Activated CD4-positive, CD25-positive, alpha-beta regulatory T cell (primary cell): ENCODE measurements at places on chromosomes 1 and 21.

DNA sequence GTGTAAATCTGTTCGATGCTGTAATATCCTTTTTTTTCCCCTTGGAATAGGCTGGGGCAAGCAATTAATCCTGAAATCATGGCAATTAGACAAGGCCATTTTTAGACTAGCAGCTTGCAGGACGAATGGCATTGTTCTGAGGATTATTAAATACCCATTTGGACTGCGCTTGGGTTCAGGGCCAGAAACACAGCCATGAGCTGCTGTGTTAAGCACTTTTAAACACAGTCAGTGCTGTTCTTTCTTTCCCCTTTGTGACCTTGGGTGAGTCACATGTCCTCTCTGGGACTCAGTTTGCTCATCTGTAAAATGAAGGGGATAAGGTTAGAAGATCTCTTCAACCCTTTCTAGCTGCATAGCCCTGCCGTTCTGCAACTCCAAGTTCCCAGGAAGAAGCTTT is 58.6 kb upstream of the C8B start:
- DNase-seq: no peak

- DNase-seq: no peak
These were observed 635.6 kb upstream of the NEGR1 start for GRCh38 chr1:72917920-72918319.

DNA sequence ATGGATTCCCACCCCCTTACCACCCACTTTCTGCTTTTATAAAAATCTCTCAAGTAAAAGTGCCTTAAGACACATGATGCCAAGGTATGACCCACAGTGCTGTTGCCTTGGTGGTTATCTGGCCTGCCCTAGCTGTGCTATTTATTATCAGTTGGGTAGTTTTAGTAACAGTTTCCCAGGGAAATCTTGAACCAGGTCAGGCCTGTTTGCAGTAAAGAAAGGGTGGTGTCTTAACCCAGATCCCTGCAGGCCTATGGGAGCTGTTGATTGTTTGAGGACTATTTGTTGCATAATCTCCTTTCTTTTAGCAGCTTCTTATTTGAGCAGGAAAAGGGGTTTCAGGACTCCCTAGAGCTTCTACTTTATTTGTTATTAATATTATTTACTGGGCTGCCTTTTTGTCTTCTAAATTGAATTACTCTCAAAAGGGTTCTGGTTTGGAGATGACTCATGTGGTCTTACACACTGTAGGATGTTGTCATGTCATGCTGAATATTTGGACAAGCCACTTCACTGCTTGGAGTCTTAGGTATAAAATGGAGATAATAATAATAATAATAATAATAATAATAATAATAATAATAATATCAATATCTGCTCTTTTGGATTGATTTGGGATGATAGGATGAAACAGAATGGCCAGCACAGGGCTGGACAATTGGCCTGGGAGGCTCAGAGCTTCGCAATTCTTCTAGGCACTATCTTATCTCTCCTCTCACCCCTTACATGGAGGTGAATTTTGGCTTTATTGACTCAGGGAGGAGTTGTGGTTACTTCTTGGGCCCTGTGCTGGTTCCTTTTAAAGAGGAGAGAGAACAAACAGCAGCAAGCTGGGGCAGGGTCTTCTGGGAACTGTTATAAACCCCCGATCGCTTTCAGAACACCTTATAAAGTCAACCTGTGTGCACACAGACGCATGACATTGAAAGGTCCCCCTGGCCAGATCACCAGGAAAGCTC is 252.1 kb downstream of the PRDM2 start:
- no peak for DNase-seq

DNA sequence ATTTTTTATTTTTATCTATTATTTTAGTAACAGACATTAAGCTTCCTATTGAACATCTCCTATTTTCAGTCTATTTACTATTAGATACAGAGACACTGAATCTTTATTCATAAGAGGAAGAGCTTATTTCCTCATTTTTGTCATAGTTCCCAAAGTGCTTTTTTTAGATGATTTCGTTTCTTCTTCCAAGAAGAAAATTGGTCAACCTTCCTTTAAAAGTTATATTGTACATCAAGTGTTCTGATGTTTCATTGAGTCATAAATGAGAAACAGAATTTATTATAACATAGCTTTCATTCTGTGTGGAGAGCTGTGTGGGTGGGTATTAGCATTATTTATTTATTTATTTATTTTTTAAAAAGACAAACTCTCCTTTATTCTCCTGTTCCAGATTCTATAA is 50.6 kb upstream of the BACH1 start:
- no peak for DNase-seq

DNA sequence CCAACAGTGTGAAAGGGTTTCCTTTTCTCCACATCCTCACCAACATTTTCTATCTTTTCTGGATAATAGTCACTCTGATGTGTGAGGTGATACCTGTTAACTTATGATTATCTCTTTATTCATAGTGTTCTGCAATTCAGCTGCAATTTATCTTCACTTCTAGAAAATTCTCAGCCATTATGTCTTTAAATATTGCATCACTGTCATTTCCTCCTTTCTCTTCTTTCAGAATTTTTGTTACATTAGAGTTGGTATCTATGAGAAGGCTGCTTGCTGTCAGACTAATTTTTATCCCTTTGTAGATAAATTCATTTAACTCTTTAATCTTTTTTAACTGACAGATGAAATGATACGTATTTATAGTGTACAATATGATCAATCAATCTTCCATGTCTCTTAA is 30.5 kb upstream of the ATF3 start:
- no peak for DNase-seq

- DNase-seq: no peak
These were observed 109.9 kb downstream of the GALNT2 start for GRCh38 chr1:230176871-230177411.

DNA sequence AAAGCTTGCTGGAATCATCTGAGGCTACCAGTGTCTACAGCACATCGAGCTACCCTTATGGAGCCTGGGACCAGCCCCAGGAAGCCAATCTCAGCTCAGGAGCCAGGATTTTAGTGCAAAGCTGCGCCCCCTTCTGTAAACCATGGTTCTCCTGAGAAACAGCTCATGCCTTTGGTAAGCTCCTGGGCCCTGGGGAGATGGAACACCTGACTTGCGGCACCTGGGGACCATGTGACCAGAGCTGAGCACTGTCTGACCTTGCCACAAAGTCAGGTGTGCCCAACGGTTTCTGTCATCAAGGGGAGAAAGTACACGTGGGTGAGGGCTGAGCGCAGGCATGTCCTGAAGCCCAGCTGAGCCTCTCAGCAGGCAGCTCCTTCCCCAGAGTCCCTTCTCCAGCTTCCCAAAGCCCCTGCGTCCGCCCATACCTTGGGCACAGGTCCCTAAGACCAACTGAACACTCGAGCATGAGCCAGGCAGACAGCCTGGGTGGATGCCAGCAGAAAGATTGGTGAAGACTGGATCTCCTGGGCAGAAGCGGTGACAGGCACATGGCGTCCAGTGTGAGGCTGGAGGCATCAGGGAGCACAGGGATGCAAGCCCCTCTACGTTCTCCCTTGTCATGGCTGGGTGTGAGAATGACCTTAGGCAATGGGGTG is 57.9 kb upstream of the TENT5B start:
- no peak for DNase-seq

GRCh38 chr1:218207194-218207593 is 77.9 kb upstream of the RRP15 start:
- no peak for DNase-seq

DNA sequence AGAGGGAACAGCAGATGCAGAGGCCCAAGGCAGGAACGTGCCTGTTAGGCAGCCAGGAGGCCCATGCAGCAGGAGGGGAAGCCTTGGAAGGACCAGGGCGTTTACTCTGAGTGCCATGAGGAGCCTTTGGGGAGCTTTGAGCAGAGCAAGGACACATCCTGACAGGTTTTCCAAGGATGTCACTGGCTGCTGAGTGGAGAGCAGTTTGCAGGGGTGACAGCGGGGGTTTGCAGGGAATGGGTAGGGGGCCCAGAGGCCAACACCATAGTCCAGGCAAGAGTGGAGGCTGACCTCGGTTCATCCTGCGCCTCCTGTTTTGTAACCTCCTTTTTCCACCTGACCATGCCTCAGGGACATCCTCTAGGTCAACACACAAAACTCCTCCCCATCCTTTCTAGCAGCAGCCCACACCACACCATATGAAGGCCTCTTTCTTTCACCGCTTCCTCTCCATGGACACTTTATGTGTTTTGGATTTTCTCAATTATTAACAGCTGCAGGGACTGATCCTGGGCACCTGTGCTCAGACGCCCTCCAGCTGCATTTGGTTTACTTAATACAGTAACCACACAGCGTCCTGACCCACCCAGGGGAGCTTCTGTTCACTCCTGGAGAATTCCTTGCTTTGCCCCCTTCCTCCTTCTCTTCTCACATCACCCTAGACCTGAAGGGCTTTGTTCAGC is 528.5 kb downstream of the MATN1 start:
- no peak for DNase-seq

DNA sequence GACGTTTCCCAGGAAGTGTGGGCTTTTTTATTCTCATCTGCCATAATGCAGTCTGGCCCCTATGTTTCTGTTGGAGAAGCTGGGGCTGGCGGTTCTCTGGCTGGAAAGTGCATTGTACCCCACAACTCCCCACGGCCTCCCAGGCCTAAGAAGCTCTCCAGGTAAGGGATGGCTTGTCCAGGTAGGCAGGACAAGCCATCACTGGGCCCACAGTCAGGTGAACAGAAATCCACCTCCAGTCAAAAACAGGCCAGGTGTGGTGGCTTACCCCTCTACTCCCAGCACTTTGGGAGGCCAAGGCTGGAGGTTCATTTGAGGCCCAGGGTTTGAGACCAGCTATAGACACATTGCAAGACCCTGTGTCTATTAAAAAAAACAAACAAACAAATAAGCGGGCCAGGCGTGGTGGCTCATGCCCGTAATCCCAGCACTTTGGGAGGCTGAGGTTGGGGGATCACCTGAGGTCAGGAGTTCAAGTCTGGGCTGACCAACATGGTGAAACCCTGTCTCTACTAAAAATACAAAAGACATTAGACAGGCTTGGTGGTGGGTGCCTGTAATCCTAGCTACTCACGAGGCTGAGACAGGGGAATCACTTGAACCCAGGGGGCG is 3.1 kb upstream of the WNT9A start:
- no peak for DNase-seq

DNA sequence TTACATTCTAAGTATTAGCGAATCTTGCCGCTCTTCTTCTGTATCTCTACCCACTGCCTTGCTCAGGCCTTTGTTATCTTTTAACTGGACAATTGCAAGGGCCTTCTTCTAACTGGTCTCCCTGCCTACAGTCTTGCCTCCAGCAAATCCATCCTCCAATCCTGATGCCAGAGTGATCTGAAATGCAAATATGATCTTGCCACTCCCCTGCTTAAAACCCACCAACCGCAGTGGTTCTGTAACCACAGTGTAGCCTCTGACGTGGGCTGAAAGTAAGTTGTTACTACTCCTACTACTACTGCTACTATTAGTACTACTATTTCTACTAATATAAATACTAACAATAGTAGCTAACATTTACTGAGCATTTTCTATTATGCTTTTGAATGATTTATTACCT is 12.4 kb downstream of the MOV10 start:
- DNase-seq: no peak

GRCh38 chr21:41018431-41018830 is 149.5 kb upstream of the BACE2 start:
- no peak for DNase-seq

DNA sequence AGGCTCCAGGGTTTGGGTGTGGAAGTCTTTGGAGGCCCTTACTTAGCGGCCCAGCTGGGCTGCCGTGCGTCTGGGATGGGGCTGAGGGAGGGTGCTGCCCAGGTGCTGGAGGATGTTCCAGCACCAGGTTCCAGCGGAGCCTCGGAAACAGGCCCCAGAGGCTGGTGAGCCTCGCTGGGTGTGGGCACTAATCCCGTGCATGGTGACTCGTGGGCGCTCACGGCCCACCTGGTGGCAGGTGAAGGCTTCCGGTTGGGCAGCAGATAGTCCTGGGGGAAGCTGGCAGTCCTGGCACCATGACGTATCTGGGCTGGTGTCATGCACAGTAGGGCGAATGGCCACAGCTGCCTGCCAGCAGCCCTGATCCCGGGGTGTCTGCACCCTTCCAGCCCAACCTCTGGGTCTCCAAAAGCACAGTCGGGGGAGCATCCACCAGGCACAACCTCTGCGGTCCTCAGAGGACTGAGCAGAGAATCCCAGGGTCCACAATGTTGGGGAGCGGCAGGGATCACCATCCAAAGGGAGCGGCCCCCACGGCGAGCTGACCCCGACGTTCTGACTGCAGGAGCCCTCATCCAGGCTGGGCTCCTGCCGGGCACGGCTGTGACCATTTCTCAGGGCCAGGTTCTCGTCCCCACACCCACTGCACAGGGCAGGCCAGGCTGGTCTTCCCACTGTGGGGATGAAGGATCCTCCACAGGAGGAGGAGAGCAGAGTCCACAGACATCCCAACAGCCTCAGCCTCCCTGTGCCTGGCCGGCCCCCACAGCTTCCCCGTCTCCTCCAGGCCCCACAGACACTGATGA is 25.3 kb downstream of the FTCD start:
- no peak for DNase-seq

GRCh38 chr1:234628089-234628488 is 18.1 kb upstream of the IRF2BP2 start:
- DNase-seq: no peak

DNA sequence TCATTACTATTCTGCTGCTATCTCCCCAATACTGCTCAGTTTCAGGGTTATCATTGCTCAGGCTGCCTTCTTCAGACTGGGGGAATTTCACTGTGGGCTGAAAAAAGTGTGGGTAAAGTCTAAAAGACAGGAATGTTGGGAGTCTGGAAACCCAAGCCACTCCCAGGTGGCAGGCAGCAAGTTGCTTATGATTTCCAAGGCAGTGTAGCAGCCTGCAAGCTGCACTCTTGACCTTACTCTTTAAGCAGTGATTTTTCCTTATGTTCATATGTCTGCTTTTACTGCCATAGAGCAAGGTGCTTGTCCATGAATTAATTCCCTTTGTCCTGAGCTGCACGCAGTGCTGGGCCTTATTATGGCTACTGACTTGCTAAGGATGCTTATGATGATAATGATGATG is 53.1 kb downstream of the PHC2 start:
- DNase-seq: no peak

DNA sequence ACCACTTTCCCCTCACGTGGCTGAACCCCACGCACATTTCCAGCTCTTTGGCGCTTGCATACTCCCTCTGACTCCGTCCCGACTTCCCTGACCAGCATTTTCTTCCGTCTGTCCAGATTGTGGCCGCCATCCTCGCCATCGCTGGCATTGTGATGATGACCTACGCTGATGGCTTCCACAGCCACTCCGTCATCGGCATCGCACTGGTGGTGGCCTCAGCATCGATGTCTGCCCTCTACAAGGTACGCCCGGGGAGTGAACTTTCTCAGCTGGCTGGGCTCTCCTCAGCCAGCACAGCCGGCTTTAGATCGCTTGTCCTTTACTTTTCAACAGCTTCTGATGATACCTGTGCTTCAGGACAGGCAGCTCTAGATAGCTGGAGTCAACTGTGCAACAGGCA is 56.8 kb upstream of the COA6 start:
- no peak for DNase-seq

DNA sequence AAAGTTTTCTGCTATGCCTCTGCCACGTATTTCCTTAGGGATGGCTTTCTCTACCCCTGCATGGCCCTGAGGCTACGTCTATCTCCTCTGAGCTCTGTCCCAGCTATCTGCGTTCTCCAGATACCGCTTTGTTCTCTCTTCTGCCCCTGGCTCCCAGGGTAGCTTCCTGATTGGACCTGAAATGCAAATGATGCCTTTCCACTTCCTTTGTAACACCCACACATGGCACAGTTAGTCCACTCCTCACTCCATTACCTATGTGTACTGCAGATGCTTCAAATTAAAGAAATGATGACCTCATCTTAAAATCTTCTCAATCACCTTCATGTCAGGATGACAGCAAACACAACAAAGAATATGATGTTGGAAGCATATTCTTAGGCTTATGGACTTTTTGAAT is 138.6 kb upstream of the POGK start:
- DNase-seq: no peak

- DNase-seq: no peak
These were observed 61.5 kb downstream of the ARHGEF16 start for GRCh38 chr1:3515774-3516480.
